ENCODE measurements at places on chromosomes 6 and 20.

GRCh38 chr6:78400076-78400475 lies 467.3 kb upstream of the IRAK1BP1 start:
- no peak for DNase-seq

- no peak for DNase-seq
These were observed 221.2 kb downstream of the LAMA2 start for GRCh38 chr6:129104131-129104530.

- no peak for DNase-seq
These were observed 15.2 kb upstream of the ADAM33 start for GRCh38 chr20:3696745-3697587.

GRCh38 chr6:170093276-170093657 lies 197.6 kb downstream of the DLL1 start:
- DNase-seq: no peak

DNA sequence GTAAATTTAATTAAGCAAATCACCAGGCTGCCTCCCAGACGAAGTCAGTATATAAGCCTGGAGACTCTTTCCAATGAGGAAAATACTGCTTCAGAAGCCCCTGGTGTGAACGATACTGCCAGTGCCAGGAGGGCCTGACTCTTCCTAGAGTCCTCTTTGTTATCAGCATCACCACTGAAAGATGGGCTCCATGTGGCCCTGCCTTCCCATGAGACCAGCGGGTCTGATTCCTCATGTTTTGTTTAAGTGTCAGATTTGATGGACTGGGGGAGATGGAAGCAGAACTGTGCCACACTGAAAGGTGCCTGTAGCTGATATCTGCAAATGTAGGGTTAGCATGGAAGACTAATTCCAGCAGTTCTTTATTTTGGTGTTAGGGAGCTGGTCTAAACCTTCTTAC lies 7.9 kb downstream of the NQO2 start:
- DNase-seq: no peak

DNA sequence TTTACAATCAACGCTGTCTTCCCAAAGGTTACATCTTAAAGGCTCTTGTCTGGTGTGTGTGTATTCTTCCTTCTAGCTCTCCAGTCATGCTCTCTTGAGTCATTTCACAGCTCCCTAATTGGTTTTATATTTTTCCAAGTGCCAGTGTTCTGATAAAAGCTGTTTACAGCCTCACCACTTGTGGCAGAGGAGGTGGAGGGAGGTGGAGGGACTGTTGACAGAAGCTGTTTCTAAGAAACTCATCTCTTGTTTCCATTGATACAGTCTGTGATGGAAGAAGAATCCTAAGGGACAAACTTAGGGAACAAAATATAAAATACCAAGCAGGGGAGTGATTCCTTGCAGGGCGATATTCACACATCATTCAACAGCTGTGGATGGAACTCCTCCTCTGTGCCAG lies 64.0 kb downstream of the QRSL1 start:
- DNase-seq: no peak

DNA sequence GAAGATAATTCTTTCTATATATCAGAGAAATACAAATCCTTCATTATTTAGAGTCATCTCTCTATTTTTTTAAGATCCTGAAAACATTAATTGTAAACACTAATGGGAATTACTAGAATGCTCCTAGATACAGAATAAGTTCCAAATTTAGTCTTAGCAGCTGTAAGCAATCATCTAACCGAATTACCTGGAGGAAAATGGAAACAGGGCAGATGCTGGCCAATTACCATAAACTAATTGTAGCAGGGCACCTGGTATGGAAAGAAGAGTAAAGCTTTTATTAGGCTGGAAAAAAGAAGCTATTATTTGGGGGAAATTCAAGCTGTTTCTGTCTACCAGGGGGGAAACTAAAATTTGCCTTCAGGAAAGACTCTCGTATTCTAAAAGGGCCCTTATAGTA lies 257.5 kb downstream of the MMUT start:
- no peak for DNase-seq

GRCh38 chr6:34575326-34575725 lies 19.2 kb upstream of the SPDEF start:
- no peak for DNase-seq

- no peak for DNase-seq
These were observed 32.7 kb downstream of the OPRM1 start for GRCh38 chr6:154071711-154072110.

DNA sequence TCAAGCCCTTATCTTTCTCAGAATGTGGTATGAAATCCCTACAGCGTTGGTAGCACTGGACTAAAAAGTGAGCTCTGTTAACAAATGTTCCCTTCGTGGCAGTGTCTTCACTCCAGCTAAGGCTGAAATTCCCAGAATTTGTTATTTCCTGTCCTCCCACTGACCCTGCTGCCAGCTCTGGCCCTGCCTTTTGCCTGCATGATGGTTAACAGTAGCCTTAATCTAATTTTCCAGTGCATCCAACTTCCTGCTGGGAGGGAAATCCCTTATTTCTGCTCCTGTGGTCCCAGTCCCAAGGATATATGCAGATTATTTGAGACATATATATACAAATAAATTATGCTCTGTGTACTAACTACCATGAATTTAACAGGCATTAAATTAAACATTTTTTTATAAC lies 157.2 kb upstream of the CARMIL1 start:
- no peak for DNase-seq

DNA sequence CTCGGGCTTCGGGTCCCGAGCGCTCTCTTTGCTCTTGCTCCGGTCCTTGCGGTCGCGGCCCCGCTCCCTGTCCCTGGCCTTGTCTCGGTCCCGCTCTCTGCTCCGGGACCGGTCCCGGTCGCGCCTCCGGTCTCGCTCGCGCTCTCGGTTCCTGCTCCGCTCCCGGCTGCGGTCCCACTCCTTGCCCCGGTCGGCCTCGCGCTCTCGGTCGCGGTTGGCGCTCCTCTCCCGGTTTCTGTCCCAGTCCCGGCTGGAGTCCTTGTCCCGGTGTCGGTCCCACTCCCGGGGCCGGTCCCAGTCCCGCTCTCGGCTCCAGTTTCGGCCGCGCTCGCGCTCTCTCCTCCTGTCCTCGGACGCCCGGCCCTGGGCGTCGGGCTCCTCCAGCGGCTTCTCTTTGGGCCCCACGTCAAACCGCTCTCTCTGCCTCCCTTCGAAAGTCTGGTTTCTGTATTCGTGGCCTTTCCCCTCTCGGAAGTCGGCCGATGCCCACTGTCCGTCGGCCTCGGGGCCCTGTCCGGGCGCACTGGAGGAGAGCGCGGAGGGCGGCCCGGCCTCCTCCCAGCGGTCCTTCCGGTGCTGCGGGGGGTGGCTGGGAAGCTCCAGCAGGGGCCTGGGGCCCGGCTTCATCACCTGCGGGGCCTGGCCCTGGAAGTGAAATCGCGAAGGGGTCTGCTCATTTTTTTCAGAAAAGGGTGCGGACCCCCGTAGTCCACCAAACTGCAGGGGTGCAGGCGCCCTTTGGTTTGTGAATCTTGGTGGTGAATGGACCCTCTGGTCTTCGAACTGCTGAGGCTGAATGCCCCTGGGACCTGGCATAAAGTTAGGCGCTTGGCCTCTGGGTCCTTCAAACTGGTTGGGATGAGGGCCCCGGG lies 17.9 kb upstream of the TCFL5 start:
- no peak for DNase-seq

GRCh38 chr6:42140756-42141602 lies 1.4 kb downstream of the C6orf132 start:
- DNase-seq: no peak

- DNase-seq: no peak
These were observed 87.8 kb downstream of the CDH26 start for GRCh38 chr20:60046011-60046413.

DNA sequence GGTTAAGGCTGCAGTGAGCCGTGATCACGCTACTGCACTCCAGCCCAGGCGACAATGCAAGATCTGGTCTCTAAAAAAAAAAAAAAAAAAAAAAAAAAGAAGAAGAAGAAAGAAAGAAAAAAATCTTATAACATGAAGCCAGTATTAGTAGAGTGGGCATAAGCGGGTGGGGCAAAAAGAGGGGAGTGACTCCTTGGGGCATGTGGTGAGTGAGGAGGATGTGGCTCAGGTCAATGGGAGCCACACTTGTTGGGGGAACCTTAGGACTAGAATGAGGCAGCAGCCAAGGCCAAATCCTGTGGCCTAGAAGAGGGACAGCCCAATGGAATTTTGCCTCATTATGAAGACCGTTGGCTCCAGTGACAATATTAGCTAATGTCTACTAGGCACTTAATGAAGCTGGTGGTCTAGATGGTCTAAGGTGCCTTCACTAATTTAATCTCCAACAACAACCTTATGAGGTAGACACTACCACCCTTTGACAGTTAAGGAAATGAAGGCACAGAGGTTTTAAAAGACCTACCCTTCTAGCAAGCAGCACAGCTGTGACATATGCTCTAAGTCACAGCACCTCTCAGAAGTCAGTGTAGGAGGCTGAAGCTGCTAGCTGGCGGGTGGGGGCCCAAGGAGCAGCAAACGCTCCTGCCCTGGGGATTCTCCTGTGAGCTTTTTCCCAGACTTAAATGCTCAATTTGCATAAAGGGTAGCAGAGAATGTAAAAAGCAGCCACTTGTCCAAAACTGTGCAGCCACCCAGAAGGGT lies 23.6 kb upstream of the ARMC12 start:
- DNase-seq: no peak

DNA sequence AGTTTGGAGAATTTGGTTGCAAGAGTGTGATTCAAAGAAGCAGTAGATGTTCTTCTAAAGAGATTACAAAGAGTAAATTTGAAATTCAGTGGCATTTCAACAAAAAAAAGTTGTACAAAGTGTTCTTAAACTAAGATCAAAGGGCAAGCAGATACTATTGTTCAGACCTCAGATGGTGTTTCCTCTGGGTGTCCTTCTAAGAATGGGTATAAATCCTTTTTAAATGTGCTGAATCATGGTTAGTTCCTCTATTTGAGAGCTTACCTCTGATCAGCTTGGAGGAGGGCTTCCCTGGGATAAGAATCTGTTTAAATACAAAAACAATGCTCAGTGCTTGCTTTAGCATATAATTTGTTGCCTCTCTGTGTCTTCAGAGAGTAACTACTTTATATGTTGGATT lies 6.3 kb downstream of the BMP6 start:
- no peak for DNase-seq

DNA sequence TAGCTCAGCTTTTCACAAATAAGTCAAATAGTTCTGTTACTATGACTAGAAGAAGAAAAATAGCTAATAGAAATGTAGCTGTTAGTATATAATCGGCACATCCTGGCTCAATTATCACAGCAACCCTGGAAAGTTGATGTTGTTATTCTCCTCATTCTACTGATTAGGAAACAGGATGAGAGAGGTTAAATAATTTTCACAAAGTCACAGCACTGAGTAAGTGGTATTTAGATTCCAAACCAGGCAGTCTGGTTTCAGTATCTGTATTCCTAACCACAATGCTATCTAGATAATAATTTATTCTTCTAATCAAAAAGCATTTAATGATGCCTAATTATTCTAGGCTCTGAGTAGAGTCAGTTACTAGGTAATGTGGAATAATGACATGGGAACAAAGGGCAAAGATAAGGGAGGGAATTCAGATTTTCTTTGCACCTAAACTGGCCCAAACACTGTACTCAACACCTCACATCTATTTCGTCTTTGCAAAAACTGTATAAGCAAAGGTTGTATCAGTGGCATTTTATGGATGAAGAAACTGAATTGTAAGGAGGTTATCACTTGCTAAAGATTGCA lies 51.3 kb downstream of the PDE7B start:
- no peak for DNase-seq
